Hematopoietic multipotent progenitor cell treated with erythropoietin and hydrocortisone succinate and interleukin-3 and kit ligand, for 4 days (in vitro differentiated cells): ENCODE measurements at places on chromosomes 6 and 20.
A peak's percentile ranks its signal among the peaks of the same experiment; 100 is the strongest.

- peak; percentile 18 for DNase-seq
Measured at GRCh38 chr20:7856756-7857155, 83.5 kb downstream of the HAO1 start.

DNA sequence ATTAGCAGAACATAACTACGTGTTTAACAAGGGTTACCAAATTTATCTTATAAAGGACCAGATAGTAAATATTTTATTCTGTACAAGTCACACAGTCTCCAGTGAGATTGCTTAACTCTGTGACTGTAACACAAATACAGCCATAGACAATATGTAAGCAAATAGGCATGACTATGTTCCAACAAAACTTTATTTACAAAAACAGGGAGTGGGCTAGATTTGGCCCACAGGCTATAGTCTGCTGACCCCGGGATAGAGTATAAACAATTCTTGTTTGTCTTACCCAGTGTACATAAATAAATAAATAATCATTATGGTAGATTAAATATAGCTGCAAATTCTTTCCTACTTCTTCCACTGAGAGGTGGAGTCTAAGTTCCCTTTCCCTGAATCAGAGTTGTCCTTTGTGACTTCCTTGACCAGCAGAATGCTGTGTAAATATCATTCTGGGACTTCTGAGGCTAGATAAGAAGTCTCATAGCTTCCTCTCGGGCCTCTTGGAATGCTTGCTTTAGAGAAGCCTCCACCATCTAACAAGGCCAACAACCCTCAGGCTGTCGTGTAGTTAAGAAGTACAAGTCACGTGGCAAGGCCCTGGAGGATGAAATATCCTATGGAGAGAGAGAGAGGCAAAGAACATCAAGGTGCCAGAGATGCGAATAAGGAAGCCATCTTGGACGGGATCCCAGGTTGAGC lies 59.1 kb upstream of the TMEM244 start:
- DNase-seq, result peak; percentile 6

- no peak for DNase-seq
Measured at GRCh38 chr20:63087236-63087871, 80.6 kb upstream of the BHLHE23 start.

GRCh38 chr20:63775096-63775978 lies 35.8 kb downstream of the SLC2A4RG start:
- peak; percentile 41 for DNase-seq

GRCh38 chr6:89385846-89386245 lies 26.2 kb downstream of the RRAGD start:
- DNase-seq, result no peak

DNA sequence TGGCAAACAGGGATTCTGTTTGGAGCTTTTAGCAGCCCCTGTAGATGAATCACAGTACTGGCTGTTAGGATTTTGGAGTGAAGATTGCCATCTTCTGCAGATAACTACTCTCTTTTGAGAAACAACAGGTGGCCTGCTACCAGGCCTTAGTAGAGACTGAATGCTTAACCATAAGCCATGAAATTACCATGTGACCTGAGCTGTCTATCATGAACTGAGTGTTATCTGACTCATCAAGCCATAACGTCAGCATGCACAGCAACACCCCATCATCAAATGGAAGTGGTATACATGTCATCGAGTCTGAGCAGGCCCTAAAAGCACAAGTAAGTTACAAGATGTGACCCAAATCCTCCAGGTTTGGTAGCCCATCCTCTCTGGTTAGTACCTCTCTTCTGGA lies 132.6 kb downstream of the GPR63 start:
- DNase-seq, result no peak

DNA sequence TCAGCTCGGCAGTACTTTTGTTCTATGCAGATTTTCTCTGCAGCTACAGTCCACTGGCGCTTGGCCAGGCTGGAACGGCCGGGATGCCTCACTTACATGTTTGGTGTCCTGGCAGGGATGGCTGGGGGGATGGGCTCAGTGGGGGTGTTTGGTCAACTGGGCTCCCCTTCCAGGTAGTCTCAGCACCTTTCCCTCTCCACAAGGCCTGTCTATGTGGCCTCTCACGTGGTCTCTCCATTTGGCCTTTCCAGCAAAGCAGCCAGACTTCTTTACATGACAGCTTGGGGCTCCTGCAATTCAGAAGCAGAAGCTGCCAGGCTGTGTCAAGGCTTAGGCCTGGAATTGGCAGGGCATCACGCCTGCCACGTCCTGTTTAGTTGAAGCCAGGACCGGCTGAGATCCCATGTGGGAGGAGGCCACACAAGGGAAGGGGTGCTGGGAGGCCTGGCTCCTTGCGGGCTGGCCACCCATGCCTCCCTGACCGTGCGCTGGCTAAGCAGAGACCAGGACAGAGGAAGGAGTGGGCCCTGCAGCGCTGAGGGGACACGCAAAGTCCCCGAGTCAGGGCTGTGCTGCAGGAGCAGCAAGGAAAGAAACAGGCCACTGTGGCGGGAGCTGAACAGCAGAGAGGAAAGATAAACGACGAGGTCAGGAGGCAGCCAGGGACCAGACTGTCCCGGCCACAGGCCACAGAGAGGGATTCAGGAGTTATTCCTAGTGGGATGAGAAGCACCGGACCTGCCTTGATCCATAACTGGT lies 38.9 kb downstream of the MGME1 start:
- DNase-seq, result no peak

DNA sequence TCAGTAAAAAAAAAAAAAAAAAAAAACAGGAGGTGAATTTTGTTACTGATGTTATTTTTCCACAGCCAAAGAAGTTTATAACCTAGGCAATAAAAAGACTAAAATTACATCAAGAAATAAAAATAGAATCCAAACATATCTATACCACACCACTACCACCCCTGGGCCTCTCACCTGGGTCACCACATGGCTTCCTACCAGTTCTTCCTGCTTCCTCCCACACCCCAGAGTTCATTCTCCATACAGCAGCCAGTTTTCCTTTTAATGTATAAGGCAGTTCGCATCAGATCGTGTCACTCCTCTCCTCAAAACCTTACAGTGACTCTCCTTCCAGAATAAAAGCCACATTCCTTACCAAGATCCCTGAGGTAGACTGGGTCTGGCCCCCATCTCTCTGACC lies 23.9 kb downstream of the ROS1 start:
- DNase-seq, result no peak

DNA sequence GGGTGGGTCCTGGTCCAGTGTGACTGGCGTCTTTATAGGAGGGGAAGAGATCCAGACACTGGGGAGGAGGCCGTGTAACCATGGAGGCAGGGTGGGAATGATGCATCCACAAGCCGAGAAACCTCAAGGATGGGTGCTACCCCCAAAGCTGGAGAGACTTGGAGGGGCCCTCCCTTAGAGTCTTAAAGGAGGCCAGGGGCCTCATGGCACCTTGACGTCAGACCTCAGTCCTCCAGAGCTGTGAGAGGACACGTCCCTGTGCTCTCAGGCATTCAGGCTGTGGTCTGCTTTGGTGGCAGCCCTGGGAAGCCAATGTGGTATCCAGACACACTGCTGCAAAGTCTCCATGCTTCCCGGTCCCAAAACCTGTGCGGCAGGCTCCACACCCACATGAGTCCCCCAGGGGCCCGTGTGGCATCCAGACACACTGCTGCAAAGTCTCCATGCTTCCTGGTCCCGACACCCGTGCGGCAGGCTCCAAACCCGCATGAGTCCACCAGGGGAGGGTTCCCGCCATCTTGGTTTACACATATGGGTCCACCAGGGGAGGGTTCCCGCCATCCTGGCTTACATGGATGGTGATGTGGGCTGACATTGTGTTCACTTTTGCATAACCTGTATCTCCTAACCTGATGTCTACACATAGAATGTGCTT lies 278.0 kb downstream of the SMOC2 start:
- no peak for DNase-seq

- DNase-seq, result no peak
Measured at GRCh38 chr6:39558591-39559190, 166.5 kb downstream of the KIF6 start.

- DNase-seq, result no peak
Measured at GRCh38 chr20:23282546-23282945, 68.0 kb upstream of the NXT1 start.

DNA sequence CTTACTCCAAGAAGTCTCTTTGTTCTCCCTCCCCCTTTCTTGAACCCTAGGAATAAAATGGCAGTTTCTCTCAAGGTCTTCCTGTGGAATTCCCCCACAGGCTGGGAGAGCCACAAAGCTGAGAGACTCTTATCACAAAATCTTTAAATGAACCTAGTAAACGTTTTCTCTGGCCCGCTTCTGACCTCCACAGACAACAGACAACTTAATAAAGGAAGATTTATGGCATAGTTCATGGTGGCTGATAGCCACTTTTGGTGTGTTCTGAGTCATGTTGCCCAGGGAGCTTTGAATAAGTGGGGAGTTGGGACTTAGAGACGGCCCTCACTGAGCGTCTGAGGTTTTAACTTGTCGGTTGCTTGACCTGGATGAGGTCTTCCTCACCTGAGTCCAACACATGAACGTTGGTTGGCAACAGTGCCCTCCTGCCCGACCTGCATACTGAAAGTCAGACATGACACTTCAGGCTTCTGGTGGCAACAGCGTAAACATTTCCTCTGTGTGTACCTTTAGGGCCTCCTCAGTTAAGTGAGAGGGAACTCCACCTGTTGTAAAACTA lies 124.1 kb downstream of the FOXO3 start:
- DNase-seq, result no peak

- DNase-seq, result peak; percentile 23
Measured at GRCh38 chr20:35088231-35089145, 4.1 kb downstream of the TRPC4AP start.

DNA sequence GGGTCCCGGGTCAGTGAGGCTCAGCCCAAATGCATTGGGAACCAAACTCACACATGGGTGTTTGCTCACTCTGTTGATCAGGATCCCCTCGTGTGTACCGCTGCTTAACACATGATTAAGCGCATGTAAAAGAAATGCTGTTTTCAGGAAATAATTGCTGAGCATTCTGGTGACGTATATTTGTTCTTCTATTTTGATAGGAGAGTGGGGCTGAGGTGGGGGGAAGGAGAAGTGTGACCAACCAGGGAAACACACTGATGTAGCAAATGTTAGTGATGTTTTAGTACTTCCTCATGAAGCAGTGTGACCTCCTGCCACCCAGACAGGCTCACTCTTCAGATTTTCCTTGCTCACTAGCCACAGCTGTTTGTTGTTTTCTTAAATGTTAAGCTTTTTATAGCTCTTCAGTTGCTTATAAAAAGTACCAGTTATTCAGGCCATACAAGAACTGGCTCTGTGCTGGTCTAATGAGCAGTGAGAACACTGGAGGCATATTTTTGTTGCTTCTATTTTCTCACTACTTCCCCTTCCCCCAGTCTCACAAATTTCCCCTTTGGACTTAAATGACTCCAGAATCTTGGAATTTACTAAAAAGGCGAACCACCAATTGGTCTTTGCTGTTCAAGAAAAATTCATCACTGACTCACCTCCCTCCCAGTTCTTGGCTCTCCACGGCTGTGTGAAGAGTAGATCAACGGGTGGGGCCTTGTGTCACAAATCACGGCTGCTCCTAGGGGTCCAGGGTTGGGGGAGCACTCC lies 79.2 kb upstream of the BACH2 start:
- DNase-seq, result peak; percentile 25

DNA sequence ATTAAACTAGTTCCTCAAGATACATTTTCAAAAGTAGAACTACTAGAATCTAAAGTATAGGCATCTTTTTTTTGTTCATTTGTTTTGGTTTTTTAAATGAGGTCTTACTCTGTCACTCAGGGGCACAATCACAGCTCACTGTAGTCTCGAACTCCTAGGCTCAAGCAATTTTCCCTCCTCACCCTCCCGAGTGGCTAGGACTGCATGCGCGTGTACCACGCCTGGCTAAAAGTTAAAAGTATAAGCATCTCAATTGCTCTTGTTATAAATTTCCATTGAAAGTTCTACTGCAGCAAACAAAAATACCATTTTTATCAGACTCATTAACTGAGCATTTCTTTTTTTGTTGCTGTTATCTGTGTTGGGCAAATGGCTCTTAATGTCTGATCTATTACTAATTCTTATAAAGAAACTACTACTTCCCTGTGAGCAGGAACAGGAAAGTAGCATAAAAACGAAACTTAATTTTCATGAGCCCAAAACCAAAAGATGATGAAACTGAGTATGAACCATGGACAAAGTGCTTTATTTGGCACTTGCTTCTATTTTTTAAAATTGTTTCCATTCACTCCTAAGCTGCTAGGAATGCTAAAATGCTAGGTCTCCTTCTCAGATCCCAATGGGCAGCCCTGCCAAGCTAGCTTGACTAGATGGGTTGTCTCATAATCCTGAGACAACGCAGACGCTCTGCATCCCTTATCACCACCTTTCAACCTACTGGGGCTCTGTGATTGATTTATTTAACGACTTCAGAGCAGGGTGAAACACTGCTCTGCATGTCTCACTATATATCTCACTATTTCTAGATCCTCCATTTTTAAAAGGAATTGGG lies 36.9 kb downstream of the TRPC4AP start:
- peak; percentile 42 for DNase-seq

DNA sequence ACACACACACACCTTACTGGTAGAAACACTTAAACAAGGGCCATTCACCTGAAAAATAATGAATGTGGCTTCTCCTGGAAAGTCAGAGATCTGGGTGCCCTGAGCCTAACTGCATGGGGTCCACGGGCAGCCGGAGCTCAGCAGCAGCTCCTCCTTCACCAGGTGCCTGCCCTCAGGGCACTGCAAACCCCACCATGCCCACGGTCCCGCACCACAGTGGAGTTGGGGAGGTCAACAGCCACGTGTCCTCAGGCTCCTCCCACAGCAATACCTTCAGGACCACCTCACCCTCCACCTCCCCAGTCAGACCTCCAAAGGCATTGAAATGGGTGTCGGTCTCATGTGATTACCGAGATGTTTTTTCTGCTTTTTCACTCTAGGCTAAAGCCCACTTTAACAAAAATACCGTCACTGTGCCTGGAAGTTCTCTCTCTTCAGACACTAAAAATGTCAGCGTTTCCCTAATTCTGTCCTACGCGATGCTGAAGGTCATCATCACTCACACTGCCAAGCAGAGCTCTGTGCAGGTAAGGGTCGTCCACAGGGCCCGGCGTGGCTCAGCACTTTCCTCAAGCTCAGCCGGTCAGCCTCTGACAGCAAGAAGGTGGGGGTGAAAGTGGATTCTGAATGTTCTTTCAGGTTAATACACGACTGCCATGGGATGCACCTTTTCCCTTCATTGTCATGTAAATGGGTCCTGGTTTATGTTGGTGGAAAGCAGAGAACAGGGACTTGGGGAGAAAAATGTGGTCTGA lies 48.9 kb downstream of the CDK5RAP1 start:
- no peak for DNase-seq

DNA sequence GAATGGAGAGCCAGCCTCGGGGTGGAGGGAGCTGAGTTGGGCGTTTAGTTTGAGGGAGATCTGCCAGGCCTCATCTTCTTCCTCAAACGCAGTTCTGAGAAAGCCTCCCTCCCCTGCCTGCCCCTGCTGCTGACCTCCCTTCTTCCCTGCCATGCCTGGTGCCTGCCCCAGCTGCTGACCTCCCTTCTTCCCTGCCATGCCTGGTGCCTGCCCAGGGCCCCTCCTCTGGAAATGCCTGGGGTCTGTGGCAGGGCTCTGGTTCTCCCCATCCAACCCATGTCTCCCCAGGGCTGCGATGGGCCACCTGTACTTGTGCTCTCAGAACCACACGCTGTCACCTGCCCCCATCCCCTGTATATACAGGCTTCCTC lies 114.6 kb downstream of the VEGFA start:
- peak; percentile 43 for DNase-seq

- no peak for DNase-seq
Measured at GRCh38 chr6:127102299-127102698, 16.2 kb upstream of the RSPO3 start.
